NCI-H2081 treated with DMSO at 0.1 percent for 48 hours (cell line): ENCODE measurements at places on chromosomes 5 and 9.

DNA sequence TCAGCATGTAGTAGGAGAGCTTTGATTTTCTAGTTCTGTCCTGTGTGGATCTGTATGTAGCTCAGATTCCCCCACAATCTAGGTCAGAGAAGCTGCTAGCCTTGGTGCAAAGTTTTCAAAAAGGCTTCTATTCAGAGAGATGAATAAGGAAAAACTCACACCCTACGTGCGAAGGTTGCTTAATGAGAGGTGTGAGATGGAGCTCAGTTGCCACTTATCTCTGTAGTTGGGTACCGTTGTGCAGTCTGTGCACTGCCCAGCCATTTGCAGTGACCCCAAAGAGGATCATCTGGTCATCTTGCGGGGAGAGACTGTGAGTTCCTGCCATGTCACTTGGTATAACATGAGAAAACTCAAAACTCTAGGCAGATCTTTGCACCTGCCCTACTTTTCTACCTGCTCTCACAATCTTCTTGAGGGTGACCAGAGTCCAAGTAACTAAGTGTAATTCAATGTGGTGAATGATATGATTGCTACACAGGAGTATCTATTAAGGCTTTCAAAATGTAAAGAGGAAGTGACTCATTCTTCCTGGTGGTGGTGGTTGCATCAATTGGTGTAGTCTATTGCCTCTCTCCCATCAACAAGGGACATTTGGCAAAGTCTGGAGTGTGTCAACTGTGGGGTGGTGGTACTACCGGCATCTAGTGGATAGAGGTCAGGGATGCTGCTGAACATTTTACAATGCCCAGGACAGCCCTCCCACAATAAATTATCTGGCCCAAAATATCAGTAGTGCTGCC, 65.2 kb downstream of the TMC1 start:
- DNase-seq = no peak

- no peak for DNase-seq
These were observed 95.3 kb downstream of the PRRT1B start for GRCh38 chr9:131640438-131641137.

- no peak for DNase-seq
These were observed 12.9 kb downstream of the NIM1K start for GRCh38 chr5:43204958-43205357.

DNA sequence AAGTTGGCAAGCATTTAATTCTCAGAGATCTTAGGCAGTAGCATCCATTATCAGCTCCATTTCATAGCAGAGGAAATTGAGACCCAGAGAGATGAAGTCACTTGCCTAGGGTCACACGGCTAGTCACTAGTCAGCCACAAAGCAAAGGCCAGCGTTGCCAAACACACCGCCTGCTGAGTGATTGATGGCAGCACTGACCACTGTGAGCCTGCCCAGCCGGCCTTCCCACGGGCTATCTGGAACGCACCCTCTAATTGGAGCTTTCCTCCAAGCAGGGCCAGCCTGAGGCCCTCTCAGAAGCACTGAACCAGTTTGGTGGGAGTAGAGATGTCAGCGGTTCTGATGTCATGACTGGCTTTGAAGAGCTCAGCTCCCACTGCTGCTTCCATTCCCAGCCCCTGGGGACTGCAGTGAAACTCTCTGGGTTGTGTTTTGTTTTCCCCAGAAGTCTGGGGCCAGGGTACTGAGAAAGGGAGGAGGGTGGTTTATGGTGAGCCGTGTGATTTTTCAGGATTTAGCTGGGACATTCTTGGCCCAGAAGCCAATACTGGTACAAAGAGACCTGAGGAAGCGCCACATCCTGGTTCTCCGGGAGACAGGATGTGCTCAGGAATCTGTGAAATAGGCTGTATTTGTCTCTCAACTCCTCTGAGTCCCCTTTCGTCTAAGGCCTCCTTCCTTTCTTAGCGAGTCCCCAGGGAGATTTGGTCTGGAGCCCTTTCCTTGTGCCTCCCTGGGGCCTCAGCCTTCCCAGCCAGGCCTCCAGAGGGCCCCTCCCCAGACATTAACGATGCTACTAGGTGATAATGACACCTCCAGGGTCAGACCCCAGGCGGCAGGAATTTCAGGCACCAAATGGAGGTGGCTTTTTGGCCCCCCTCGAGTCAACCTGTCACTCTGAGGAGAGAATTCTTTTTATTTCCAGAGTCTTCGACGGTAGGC, 44.5 kb downstream of the SPRY4 start:
- DNase-seq = no peak

DNA sequence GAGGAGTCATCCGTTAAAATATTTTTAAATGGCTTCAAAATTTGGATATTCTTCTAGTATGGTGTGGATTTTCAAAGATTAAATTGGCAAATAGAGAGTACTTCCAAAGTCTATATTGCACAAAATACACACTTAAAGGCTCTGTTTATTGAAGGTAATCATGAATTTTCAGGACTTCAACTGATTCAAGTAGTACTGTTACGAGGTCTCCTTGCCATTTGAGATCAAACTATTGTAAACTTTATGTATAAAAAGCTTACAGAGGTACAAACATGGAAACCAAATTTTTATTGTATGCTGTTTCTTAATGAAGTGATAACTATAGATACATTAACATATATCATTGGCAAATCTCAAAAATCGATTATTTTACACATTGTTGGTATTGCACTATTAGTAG, 2.5 kb downstream of the ERBIN start:
- DNase-seq = no peak

DNA sequence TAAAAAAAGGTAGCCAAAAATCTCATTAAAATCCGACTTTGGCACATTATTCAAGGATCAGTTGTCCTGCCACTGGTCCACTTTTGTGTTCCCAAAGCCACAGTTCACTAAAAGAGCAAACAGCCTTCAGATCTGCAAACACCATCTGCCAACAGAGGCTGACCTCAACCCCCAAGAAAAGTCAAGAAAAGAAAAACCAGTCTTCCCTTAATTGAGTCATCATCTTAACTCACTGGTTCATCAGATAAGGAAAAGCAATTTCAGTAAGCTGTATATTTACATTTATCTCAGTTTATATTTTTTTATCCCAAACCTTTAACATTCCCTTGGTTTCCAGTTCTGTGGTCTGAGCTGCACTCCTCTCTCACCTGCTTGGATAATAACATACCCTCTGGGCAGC, 21.2 kb downstream of the RASEF start:
- DNase-seq = no peak

- DNase-seq = no peak
These were observed 278.9 kb upstream of the IZUMO3 start for GRCh38 chr9:24824607-24825006.

DNA sequence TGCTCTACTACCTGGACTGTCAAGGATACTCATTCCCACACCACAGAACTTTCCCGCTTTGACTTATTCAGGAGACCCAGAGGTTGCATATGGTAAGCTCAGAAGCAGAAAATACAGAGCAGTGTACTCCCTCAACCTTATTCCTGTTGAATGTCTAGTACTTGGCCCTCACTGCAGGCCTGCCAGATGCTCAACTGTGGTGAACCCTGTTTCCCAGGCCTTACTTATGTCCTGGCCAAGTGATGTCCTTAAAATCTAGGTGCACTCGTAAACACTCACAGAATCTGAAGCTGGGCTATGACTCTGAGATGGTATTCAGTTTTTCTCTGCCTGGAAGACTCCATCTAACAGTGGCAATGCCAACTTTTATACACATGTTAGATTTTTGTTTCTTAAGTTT, 21.0 kb downstream of the DIAPH1 start:
- DNase-seq = no peak

GRCh38 chr5:142795251-142795650, 25.1 kb downstream of the ARHGAP26 start:
- no peak for DNase-seq
